NCI-H2107 (cell line): ENCODE measurements at places on chromosomes 1 and 21.

- no peak for DNase-seq
These were observed 3.4 kb upstream of the C1orf53 start for GRCh38 chr1:197899037-197899436.

DNA sequence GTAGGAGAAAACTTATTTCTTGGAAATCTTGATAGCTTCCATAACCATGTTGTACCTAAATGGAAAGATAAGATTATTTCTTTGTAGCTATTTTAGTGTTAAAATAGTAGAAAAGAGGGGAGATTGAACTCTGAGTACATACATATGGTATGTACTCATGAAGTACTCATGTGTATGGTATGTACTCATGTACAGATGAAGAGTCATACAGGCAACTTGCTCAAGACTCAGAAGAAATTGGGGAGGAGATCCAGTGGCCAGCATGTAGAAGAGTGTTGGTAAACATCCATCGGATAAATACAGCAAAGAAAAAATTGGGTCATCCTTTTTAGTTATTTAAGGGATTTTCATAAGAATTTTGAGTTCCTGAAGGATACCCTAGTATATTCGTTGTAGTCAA is 29.0 kb downstream of the MDM4 start:
- no peak for DNase-seq

GRCh38 chr1:84802567-84803232 is 90.3 kb downstream of the LPAR3 start:
- DNase-seq, result no peak

DNA sequence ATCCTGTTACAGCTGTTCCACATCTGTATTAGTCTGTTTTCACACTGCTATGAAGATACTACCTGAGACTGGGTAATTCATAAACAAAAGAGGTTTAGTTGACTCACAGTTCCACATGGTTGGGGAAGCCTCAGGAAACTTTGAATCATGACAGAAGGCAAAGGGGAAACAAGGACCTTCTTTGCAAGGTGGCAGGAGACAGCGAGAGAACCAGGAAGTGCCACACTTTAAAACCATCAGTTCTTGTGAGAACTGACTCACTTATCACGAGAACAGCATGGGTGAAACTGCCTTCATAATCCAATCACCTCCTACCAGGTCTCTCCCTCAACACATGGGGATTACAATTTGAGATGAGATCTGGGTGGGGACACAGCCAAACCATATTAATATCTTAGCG is 110.3 kb upstream of the TRABD2B start:
- DNase-seq, result no peak

DNA sequence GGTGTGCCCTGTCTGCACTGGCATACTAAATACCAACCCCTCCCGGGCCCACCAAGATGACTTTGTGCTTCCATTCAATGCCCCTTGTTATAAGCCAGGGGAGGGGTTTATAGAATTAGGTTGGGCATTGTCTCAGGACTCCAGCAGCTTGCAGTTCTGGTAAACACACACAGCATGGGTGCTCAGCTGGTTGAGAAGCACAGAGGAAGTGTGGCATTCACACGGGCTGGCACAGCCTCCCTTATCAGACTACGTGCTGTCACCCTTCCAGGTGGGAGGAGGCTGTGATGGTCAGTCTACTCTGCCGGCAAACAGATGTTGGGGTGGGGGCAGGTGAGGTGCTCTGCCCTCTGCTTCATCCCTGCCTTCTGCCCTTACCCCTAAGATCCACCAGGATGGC is 15.0 kb upstream of the SLC6A17 start:
- DNase-seq, result no peak
